Myometrial cell (primary cell): ENCODE measurements at places on chromosomes 3 and 15. TPM values are rescaled to one million over a fixed set of nuclear protein-coding genes. Genes with fewer than 3 reads are reported as not detected.

Gene ZKSCAN7
- 4.9 and 5.7 TPM in 2 replicates for total RNA-seq

Gene PRR23C
- not detected in 2 replicates for total RNA-seq

Gene MYZAP
- total RNA-seq = 4.3 and 6.7 TPM in 2 replicates

Gene SPINT1
- total RNA-seq = 8.4 and 9.0 TPM in 2 replicates

Gene ISLR2
- 0.18 TPM in 1 of 2 replicates, not detected in the other for total RNA-seq

Gene CKMT1B
- total RNA-seq = not detected in 2 replicates

Gene CCDC39
- total RNA-seq = not detected in 2 replicates

Gene CLRN1
- total RNA-seq = not detected in 2 replicates

Gene GHSR
- not detected in 2 replicates for total RNA-seq

Gene SPSB4
- not detected in 2 replicates for total RNA-seq

Gene CACNA2D2
- 0.18 TPM in 1 of 2 replicates, not detected in the other for total RNA-seq

Gene PCSK6
- total RNA-seq = not detected in 2 replicates

Gene ANKRD34C
- total RNA-seq = not detected in 2 replicates

Gene DET1
- 8.1 and 11.0 TPM in 2 replicates for total RNA-seq

Gene VGLL4
- total RNA-seq = 7.8 and 11.9 TPM in 2 replicates

Gene TRAT1
- total RNA-seq = not detected in 2 replicates

Gene STRC
- total RNA-seq = not detected in 2 replicates

Gene RTP3
- total RNA-seq = not detected in 2 replicates

Gene MORC1
- total RNA-seq = not detected in 2 replicates

Gene HYKK
- 1.2 and 2.7 TPM in 2 replicates for total RNA-seq

Gene KCTD6
- total RNA-seq = 3.5 and 3.7 TPM in 2 replicates

Gene SCN5A
- total RNA-seq = 0.18 TPM in 1 of 2 replicates, not detected in the other

Gene ITIH1
- total RNA-seq = not detected in 2 replicates

Gene DCLK3
- total RNA-seq = not detected in 2 replicates

Gene PLA2G4D
- total RNA-seq = not detected in 2 replicates

Gene CNTN3
- total RNA-seq = 0.58 and 0.71 TPM in 2 replicates

Gene ZNF774
- total RNA-seq = 0.18 and 0.29 TPM in 2 replicates

Gene CD80
- not detected in 2 replicates for total RNA-seq

Gene HDC
- total RNA-seq = not detected in 2 replicates
